Left ventricle myocardium inferior (tissue), 1 donor: ENCODE measurements at places on chromosomes 6 and 20. TPM values are rescaled to one million over a fixed set of nuclear protein-coding genes. Genes with fewer than 3 reads are reported as not detected.

The CALHM6 gene
- 1.7 TPM for total RNA-seq

- DNase-seq: no peak
Observed at GRCh38 chr20:33404281-33404680, 3.0 kb upstream of the CDK5RAP1 start.

DNA sequence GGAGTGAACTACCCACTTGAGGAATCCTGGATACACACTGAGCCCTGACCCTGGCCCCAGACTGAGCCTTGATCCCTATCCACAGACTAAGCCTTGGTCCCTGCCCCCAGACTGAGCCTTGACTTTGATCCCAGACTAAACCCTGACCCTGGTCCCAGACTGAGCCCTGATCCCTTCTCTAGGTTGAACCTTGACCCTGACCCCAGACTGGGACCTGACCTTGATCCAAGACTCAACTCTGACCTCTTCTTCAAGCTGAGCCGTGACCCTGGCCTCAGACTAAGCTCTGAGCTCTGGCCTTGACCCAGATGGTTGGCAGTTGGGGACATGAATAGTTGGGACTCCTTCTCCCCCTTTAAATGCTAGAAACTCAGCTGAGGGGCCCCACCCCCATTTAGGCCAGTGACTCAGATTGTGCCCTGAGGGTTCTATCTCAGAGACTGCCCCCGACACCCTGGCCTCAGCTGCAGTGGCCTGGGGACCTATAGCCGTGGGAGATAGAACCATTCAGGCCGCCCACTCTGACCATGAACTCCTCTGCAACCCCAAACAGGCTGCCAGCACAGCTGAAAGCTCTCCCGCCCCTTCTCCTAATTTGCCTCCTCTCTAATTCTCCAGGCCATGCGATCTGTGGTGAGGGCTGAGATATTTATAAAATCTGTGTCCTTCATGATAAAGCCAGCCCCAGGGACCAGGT is 84.7 kb downstream of the DLGAP4 start:
- DNase-seq: no peak

DNA sequence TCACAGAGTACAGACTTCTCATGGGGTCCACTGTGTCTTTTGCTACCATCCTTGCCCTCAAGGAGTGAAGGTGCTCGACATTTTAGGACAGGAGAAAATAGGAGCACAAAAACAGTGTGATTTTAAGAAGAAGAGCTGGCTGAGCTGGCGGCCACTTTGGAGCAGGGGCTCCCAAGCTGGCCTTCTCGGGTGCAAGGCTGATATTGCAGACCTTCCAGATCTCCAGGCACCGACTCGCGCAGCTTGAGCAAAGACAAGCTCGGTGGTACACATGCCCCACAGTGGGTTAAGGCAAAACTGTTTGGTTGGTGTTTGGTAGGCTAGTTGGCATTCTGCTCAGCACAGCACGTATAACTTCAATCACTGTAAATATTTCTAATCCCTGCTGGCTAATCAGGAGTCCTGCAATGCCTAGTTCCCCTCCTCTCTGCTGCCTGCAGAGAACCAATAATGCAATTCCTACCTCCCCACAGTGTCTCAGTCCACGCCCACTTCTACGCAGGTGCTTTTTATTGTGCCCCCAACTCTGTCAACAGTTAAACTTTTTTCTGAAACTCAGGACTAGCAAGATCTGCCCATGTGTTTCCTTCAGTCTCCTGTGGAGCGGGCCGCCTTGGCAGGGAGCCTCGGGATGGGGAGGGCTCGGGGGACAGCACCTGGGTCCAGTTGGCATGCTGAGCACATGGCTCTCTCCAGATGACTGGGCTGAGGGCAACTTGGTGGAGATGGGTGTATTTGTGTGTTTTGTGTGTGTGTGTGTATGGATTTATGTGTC is 12.7 kb upstream of the SMOC2 start:
- DNase-seq: no peak

DNA sequence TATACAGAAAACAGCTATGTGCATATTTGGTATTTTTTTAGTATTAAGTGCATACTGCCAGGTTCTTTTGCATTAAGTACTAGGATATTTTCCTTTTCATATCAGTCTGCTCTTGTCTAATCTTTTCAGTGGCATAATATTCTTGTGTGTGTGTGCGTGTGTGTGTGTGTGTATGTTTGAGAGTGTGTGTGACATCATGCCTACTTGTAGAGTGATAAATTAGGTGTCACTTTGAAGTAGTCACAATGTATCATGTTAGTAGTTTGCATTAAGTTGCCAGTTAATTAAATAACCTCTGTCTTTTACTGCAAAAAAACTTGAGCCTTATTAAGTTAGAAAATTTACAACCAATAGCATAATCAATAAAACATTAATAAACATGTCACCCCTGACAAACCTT is 65.3 kb downstream of the CD83 start:
- DNase-seq: no peak

DNA sequence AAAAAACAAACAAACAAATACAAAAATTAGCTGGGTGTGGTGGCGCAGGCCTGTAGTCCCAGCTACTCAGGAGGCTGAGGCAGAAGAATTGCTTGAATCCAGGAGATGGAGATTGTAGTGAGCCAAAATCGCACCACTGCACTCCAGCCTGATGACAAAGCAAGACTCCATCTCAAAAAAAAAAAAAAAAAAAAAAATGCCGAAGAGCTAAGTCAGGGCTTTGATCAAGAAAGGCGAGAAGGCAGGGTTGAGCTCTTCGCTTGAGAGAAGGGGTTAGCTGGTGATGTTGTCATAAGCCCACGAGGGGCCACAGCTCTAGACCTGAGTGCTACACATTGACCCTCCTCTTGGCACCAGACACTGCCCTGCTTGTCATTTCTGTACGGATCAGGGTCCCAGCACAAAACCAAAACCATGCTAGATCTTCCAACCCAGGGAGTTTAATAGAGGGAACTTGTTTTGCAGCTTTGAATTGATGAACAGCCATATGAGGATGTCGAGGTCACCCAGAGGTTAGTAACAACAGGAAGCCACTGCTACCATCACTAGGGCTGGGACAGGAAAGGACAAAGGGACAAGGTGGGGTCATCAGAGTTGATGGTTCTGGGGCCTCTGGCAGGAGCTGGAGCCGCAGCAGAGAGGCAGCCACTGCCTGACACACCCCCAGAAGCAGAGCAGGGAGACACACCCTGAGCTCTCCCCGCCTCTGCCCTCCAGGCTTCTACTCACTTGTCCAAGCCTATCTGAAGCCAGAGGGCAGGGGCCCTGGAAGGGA is 122.7 kb downstream of the SNX5 start:
- DNase-seq: no peak

GRCh38 chr6:18507561-18507960 is 120.4 kb downstream of the RNF144B start:
- DNase-seq: no peak

The SLC4A11 gene
- 0.11 TPM for total RNA-seq

The UBE3D gene
- total RNA-seq: 2.5 TPM

- no peak for DNase-seq
Observed at GRCh38 chr6:21406316-21406715, 187.2 kb upstream of the SOX4 start.

DNA sequence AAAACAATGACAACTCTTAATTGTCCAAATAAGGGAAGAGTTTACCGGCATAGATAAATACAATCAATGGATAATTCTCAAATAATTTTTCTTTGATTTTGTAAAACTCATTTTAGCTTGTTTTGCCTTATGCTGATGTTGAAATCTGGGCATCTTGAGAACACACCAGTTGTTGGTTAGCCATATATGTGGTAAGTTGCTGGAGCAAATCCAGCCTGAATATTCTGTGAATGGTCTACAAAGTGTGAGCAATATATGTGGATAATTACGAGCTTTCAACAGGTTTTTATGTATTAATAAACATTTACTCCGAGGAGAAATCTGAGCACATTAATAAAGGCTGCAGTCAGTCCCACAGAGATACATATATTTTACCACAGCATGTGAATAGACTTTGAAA is 423.6 kb downstream of the BCKDHB start:
- DNase-seq: no peak

DNA sequence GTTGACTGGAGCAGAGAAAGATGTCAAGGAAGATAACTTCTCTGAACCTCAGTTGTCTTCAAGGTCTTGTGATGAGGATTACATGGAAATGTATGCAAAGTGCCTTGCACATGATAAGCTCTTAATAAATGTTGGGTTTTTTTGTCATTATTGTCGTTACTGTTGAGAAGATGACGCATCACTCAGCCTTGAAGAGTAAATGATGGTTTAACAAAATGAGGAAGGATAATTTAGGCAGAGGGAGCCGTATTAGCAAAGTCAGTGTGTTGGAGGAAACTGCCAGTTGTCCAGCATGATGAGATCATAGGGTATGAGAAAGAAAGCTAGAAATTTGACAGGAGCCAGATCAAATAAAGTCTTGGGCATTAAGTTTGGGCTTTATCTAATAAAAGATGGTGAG is 8.8 kb upstream of the SUPT3H start:
- DNase-seq: no peak

The PKHD1 gene
- not detected for total RNA-seq
